ENCODE measurements at places on chromosomes 3 and 15. TPM values are rescaled to one million over a fixed set of nuclear protein-coding genes. Genes with fewer than 3 reads are reported as not detected.

The TRPM1 gene
- total RNA-seq: not detected

The SAMD7 gene
- total RNA-seq: not detected

GRCh38 chr3:178246004-178246403 lies 290.2 kb upstream of the KCNMB2 start:
- DNase-seq: no peak
- no peak overlapping the region for H3K27ac ChIP-seq
- H3K27me3 ChIP-seq: no peaks in the 10 kb centered on the region
- no peaks in the 10 kb centered on the region for H3K4me1 ChIP-seq
- H3K4me3 ChIP-seq: no peak overlapping the region

The HYAL1 gene
- 2.0 TPM for total RNA-seq

DNA sequence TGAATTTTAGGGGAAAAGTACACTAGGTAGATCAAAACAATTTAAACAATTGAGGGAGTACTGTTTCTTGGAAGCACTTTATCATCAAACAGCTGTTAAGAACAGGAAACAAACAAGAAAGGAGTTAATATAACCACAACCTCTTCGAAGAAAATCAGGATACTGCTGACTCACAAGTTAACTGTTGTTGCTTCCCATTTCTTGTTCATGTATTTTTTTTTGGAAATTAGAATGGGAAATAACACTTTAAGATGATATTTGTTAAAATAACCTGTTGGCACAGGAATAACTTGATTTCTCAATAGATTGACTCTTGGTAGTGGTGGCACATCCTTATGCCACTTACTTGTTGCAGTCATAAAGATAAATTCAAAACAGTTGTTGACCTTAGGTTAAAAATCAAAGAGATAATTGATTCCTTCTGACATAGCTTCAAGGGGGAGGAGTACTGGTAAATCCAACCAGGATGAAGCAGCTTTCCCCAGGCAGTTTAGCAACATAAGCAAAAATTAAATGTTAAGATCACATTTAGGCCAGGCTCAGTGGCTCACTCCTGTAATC lies 3.3 kb downstream of the BNIP2 start:
- H3K4me3 ChIP-seq: no peak overlapping the region
- no peaks in the 10 kb centered on the region for H3K27me3 ChIP-seq
- peaks cover 5% of the 10 kb centered on the region for H3K4me1 ChIP-seq
- DNase-seq: no peak

DNA sequence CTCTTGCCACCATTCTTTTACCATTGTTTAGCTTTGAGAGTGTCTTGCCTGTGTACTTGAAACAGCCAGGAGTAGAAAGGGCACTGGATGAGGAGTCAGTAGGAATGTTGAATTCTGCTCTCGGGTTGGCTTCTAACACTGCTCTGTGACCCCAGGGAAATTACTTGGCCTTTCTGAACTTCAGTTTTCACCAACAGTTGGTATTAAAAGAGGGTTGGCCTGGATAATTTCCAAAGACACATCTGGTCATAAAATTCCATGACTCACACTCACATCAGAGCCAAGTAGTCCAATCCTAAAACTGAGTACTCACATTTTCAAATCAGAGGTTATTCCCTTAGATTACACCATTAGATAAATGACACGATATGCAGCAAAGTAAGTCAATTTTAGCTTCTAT lies 141.6 kb downstream of the ECT2 start:
- H3K27ac ChIP-seq: no peak overlapping the region
- no peaks in the 10 kb centered on the region for H3K36me3 ChIP-seq
- H3K4me1 ChIP-seq: no peaks in the 10 kb centered on the region
- no peak overlapping the region for H3K4me3 ChIP-seq
- no peaks in the 10 kb centered on the region for H3K27me3 ChIP-seq

DNA sequence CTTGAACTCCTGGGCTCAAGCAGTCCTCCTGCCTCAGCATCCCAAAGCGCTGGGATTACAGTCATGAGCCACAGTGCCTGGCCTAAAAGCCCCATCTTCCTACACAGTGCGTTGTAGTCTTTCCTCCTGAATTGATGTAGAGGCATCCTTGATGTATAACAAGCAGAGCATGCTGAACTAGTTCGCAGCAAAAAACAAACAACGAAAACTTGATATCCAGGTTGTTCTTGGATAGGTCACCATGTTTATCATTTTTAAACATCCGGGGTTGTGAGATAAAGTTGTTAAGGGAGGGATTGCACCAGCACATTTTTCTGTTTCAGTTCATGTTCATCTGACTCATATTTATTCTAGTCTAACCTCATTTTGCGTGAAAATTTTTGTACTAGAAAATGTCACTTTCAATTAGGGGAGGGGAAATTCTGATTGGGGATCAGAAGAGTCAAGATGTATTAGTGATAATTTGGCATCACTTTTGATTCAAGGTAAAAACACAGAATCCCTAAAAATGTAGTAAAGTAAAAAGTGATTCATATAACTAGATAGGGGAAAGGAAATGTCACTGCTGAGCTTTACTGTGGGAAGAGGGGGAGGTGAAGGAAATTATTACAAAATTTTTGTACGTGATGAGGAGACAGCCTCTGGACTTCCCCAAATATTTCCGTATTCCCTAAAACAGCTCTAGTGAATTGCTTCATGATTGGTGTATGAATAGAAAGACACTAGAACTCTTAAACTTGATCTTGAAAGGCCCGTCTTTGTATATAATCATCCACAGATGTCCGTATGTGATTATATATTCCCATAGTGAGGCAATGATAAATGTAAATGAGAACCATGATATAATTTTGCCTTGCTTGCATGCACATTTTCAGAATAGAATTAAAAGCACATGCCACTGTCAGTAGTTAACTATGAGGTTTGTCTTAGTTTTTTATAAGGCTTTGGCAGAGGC lies 22.9 kb downstream of the RAB8B start:
- H3K4me3 ChIP-seq: no peak overlapping the region
- H3K4me1 ChIP-seq: peaks cover 4% of the 10 kb centered on the region
- no peak for DNase-seq
- H3K36me3 ChIP-seq: no peaks in the 10 kb centered on the region
- no peak overlapping the region for H3K27ac ChIP-seq

- no peaks in the 10 kb centered on the region for H3K27me3 ChIP-seq
- no peaks in the 10 kb centered on the region for H3K4me1 ChIP-seq
- no peak overlapping the region for H3K27ac ChIP-seq
- no peak overlapping the region for H3K4me3 ChIP-seq
- peaks cover 67% of the 10 kb centered on the region for H3K36me3 ChIP-seq
- no peak for DNase-seq
These were observed 43.3 kb downstream of the ADPGK start for GRCh38 chr15:72740219-72740618.

The SLC28A2 gene
- not detected for total RNA-seq

The CEMIP gene
- total RNA-seq: 0.09 TPM

The HESX1 gene
- total RNA-seq: 28.4 TPM

The CCRL2 gene
- not detected for total RNA-seq

The TMEM158 gene
- 29.1 TPM for total RNA-seq

GRCh38 chr3:97793420-97794019 lies 28.3 kb upstream of the CRYBG3 start:
- H3K4me1 ChIP-seq: no peaks in the 10 kb centered on the region
- no peak overlapping the region for H3K4me3 ChIP-seq
- H3K27ac ChIP-seq: no peak overlapping the region
- DNase-seq: no peak
- H3K36me3 ChIP-seq: no peaks in the 10 kb centered on the region

DNA sequence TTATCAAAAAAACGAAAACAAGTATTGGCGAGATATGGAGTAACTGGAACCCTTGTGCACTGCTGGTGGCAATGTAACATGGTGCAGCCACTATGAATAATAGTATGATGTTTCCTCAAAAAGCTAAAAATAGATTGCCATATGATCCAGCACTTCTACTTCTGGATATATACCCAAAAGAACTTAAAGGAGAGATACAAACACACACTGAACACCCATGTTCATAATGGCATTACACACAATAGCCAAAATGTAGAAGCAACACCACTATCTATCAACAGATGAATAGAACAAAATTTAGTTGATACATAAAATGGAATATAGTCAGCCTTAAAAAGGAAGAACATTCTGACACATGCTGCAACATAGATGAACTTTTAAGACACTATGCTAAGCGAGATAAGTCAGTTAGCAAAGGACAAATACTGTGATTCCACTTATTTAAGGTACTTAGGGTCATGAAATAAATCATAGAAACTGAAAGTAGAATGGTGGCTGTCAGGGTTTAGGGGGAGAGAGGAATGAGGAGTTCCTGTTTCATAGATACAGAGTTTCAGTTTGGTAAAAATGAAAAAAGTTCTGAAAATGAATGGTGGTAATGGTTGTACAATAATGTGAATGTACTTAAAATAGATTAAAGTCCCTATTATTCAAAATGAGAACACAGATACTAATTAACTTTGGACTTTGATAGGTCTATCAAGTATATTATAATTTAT lies 59.4 kb upstream of the IMPG2 start:
- no peak for DNase-seq
- H3K4me1 ChIP-seq: no peaks in the 10 kb centered on the region
- 0 out of 2 replicates have a peak, but pooled peaks cover 2% of the 10 kb centered on the region for H3K36me3 ChIP-seq
- H3K4me3 ChIP-seq: no peak overlapping the region
- no peak overlapping the region for H3K27ac ChIP-seq

The MKRN3 gene
- not detected for total RNA-seq

The CHRD gene
- 1.9 TPM for total RNA-seq

- DNase-seq: no peak
- H3K27ac ChIP-seq: no peak overlapping the region
- no peaks in the 10 kb centered on the region for H3K27me3 ChIP-seq
- no peaks in the 10 kb centered on the region for H3K36me3 ChIP-seq
- H3K4me3 ChIP-seq: no peak overlapping the region
These were observed 24.3 kb downstream of the VIPR1 start for GRCh38 chr3:42526616-42527367.

The IMPG2 gene
- total RNA-seq: 0.02 TPM
